HT1080 (cell line): ENCODE measurements at places on chromosomes 2 and 18. TPM values are rescaled to one million over a fixed set of nuclear protein-coding genes. Genes with fewer than 3 reads are reported as not detected.

DNA sequence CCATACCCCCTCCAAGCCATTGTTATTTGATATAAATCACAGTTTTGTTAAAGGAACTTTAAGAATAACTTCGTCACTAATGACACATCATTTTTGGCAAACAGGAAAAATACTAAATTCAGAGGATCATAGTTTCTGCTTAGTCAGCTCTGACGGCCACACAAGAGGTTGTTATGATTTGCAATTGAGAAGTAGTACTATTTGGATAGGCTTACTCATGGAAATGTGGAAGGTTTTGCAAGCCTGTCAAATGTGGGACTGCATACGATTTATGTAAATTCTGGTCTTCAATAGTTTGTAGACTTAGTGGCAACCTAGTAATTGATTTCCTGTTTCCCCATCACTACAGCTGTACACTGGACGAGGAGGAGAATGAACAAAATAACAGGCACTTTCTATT is 108.1 kb downstream of the ARHGEF33 start:
- DNase-seq, result peak; percentile 87

DNA sequence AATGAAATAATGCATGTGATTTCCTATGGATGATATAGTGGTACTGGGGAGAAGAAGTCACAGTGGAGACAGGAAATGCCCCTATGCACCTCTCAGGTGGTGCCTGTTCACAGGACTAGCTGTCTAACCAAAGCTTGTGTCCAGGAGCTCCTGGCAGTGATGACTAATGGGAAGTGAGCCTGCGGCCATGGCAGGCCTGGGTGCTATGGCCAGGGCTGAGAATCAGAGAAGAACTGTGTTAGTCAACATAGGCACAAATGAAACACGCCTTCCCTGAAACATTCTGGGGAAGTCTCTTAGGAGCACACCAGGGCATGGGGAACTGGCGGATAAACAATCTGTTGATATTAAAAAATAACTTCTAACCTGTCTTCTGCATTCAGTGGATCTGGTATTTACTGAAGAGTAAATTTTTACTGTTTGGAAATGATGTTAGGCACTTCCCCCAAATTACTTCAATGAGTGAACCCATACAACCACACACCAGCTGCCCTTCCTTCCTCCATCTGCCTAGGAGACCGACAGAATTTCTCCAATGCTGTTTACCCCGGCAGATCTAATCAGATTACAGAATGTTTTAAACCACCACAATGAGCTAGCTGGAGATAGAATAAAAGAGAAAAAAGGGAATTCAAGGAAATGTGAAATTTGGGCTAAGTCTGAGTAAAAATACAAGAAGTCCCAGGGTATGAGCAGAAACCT is 67.4 kb downstream of the MEP1B start:
- peak; percentile 60 for DNase-seq

GRCh38 chr2:234998404-234999211 is 46.8 kb downstream of the SH3BP4 start:
- no peak for DNase-seq

- DNase-seq, result no peak
Observed at GRCh38 chr2:119339562-119339923, 27.1 kb downstream of the C2orf76 start.

GRCh38 chr2:209476367-209477208 is 52.7 kb downstream of the MAP2 start:
- no peak for DNase-seq

DNA sequence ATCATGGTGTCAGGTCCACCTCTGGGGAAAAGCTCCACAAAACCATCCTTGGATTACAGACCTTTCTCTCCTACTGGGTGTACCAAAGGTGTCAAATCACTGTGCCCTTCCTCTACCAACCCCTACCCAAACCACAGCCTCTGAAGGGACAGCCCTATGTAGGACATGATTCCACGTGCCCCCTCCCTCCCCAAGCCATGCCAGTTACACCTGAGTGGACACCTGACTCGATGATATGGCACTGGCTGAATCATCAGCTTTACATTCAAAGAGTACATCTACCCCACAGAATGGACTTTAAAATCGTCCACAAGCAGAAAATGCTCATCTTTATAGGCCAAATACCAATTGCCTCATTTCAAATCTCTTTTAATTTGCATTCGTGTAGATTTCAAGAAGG is 26.0 kb downstream of the TRABD2A start:
- DNase-seq, result no peak

GRCh38 chr2:189369566-189369965 is 71.7 kb upstream of the WDR75 start:
- DNase-seq, result peak; percentile 36

GRCh38 chr2:201734111-201734510 is 35.7 kb upstream of the MPP4 start:
- no peak for DNase-seq

GRCh38 chr2:229818230-229818629 is 103.6 kb downstream of the TRIP12 start:
- DNase-seq, result peak; percentile 29

DNA sequence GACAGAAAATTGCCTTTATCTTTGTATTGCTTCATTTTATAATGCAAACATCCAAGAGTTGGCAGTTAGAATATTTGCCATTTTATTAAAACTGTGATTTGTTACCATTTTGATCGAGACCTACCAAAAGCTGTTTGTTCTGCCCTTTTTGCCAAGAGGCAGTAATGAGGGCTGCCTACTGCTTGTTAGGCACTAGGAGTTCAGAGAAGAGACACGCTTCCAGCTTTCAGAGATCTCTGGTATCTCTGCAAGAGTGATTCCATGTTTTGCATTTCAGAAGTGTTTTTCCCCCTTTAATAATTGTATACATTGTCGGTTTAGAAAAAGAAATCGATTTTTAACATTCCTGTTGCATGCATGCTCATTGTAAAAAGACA is 628 bp downstream of the MRPL30 start:
- DNase-seq, result no peak

GRCh38 chr2:48677450-48677849 is 59.8 kb downstream of the GTF2A1L start:
- no peak for DNase-seq

GRCh38 chr2:8857709-8858108 is 20.3 kb upstream of the KIDINS220 start:
- DNase-seq, result no peak

- DNase-seq, result no peak
Observed at GRCh38 chr2:129661935-129662334, 317.5 kb upstream of the RAB6C start.

DNA sequence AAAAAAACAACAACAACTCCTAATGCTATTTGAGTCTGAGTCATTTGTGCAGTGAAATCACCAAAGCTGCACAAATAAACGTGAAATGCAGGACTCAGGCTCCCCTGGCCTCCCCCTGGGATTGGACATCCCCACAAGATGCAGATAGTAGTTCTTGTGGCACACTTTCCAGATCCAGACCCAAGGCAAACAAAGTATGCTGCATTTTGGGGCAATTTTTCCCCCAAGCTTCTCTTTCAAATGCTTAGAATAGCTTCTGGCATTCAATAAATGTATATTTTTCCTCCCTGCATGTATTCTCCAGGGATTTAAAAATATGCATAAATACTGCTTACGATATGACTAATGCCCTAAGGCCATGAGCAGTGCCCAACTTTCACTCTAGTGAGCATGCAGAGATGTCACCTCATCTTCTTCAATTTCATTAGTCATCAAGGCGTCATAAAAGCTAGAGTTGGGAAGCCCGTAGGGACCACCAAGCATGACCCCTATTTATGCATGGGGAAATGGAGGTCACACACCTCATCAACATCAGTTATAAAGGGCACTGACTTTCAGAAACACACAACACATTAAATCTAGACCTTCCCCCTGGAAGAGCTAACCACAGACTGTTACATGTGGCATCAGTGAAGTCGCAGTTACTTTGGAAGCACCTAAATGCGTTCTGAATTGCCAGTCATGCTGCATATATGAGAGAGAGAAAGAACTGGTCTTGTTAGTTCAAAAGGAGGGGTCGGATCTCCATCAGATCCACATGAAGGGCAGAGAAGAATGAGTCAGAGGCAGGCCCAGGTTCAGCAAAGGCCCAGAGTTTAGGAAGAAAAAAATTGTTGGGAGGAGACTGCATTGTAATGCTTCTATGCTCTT is 374.1 kb downstream of the LPIN1 start:
- DNase-seq, result peak; percentile 75

DNA sequence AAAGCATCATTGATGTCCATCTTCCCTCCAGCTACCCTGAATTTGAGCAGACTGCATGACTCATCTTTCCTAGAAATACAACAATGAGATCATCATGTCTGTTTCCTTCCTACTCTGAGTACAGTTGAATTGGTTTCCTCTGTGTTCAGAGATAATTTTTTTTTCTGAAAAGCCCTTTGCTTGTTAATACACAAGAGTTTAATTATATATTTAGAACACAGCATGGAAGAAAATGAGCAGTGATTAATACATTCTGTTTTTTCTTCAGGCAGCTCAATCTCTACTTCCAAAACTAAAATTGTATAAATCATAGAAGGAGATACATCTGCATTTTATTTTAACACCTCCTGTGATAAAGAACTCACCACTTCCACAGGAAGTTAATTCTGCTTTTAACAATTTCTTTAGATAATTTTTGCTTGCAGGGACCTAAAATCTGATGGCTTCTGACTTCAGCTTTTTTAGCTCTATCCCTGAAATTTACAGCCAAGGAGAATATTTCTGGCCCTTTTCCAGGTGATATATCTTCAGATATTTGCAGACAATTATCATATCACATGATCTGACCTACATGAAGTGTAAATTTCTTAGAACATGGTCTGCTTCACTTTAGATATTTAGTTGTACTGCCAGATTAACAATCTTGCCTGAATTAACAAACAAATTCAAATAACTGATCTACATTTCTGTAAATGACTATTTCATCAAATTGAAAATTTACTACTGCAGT is 249.0 kb downstream of the TRIB2 start:
- DNase-seq, result peak; percentile 81

DNA sequence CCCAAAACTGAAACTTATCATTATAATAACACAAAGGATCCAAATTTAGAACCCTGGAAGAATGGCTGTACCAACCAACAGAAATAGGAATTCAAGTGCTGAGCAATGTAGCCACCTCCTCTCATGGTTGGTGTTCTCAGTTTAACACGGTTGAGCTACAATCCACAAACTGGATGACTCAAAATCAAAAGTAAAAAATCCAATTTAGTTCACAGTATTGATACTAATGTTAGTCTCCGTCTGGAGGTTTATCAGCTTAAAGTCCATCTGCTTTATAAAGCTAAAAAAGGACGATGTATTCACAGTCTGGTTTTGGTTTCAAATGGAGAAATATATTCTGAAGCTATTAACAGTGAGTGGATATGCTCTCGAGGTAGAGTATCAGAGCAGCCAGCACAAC is 40.5 kb downstream of the CNTNAP5 start:
- no peak for DNase-seq

DNA sequence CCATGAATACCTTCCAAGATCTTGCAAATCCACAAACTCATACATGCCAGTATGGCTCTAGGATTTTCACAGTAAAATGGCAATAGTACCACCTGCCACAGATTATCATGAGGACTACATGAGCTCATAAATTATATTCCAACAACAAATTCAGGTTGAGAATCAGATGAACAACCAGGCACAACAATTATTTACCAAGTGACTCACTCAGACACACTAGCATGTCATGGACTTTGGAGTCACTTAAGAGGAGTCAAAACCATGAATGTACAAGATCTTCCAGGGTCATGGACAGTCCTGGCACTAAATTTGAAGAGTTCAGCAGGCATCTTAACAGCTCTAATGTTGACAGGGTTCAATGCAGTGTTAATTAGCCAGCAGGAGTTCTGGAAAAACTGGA is 34.4 kb upstream of the BZW1 start:
- DNase-seq, result no peak

ZAP70 gene
- total RNA-seq, result 0.47 TPM in 1 of 2 replicates, not detected in the other

GAD1 gene
- 2.4 and 3.7 TPM in 2 replicates for total RNA-seq

DSEL gene
- 4.6 and 4.9 TPM in 2 replicates for total RNA-seq

KCNE4 gene
- total RNA-seq, result not detected in 2 replicates

CFAP65 gene
- not detected in 2 replicates for total RNA-seq
